ENCODE measurements at places on chromosomes 1 and 21.
A peak's percentile ranks its signal among the peaks of the same experiment; 100 is the strongest.

GRCh38 chr1:160953030-160953429 is 1.6 kb downstream of the ITLN2 start:
- DNase-seq = no peak

DNA sequence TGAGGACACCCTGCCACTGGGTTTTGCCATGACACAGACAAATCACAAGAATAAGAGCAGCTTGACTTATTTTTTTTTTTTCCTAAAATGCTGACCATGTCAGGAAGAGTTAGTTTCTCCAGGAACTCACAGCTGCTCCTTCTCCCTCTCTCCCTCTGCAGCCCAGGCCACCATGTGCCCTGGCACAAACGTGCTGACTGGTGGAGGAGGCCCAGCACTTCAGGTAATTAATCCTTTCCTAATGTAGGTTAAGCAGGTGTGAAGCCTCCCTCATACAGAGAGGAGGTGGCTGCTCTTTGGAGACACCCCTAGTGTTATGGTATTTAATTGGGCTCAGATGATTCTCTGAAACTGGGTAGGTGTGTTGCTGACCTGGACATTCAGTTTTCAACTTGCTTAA is 129.8 kb upstream of the USH2A start:
- DNase-seq = no peak

DNA sequence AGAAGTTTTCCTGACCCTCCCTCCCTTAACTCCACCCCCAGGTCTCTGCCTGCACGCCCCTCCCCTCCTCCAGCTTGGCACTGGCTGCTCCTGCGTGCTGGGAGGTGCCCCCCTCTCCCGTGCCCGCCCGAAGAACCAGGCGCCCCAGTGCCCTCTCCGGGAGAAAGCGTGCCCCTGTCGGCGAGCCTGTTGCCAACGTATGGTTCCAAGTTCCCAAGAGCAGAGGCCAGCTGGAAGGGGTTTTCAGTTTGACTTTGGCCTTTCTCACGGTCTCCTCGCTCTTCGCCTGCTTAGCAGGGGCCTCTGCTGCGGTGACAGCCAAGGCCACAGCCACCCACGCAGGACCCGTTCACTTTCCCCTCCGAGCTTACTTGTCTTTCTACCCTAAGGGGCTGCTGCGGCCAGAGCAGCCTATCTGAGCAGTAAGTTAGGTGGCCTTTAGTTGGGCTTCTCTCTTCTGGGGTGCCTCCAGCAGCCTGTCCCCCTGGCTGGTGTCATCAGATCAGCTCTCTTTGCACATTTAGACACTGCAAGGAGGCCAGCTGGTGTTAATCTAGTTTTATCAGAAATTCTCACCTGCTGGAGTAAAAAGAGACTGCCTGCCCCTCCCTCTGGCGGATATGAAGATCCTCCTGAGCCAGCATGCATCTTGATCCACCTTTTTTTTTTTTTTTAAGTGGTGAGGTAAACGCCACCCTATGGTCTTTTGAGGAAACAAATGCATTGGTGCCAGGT is 1.5 kb downstream of the STUM start:
- DNase-seq = no peak

DNA sequence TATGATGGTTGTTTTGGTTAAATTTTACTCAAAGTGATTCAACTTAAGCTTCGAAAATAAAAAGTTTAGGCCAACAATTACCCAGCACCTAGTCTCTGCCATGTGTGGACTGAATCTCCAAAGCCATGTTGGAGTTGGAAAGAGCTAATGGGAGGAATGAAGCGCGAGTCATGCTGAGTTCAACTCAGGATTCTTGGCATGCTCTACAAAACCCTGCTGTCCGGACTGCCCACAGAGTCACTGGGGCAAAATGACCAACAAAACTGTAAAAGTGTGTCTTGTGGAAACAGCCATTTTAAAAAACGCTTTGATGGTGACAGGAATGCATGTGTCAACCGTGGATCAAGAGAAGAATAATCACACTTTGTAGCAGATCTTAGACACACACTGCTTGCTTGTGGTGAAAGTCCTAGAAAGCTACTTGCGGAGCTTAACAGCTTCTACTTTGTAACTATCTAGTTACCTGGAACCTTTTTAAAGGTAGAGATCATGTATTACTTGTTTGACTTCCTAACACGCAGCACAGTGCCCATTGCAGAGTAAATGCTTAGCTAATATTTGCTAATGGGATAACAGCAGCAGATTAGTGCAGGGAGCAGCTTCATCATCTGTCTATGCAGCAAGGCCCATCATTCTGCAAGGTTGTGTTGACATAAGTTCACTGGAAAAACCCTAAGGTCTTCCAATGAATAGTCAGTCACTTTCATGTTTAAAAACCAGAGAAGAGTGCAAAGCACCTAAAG is 7.0 kb upstream of the GBP6 start:
- DNase-seq = no peak

- no peak for DNase-seq
Measured at GRCh38 chr1:61980561-61980960, 214.1 kb upstream of the L1TD1 start.

DNA sequence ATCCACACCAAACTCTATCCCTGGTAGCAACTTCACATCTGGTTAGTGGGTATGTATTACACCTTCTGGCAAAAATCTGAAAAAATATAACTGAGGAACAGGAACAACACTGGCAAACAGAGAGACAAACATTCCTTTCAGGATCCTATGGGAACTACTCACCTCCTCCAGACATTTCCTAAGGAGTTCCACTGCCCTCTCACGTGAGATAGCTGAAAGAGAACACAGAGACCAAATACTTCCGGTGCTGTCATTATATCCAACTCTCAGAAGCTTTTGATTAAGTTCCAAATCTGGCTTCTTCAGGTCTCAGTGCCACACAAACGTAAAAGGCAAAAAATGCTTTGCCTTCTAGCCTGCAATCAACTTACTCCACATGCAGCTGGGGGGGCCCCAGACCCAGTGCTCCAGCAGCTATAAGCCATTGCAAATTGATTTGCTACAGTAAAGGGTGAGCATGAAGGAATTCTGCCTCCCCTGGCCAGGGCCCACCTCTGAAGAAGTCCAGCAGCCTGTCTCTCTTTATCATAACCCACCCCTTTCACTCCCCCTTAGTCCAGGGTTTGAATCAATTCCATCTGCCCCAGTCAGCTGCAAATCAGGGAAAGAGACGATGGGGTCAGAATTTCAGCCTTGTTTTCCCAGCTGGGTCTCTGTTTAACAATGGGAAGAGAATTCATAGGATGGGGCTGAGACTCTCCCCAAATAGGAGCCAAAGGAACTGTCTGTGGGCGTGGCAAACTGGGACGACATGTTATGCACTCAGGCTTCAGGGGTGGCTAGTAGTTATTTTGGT is 32.2 kb downstream of the TFAP2E start:
- DNase-seq = no peak

- no peak for DNase-seq
Measured at GRCh38 chr1:166159656-166160055, 7.1 kb downstream of the FAM78B start.

GRCh38 chr1:220552672-220553260 is 24.8 kb downstream of the MARK1 start:
- DNase-seq = no peak

DNA sequence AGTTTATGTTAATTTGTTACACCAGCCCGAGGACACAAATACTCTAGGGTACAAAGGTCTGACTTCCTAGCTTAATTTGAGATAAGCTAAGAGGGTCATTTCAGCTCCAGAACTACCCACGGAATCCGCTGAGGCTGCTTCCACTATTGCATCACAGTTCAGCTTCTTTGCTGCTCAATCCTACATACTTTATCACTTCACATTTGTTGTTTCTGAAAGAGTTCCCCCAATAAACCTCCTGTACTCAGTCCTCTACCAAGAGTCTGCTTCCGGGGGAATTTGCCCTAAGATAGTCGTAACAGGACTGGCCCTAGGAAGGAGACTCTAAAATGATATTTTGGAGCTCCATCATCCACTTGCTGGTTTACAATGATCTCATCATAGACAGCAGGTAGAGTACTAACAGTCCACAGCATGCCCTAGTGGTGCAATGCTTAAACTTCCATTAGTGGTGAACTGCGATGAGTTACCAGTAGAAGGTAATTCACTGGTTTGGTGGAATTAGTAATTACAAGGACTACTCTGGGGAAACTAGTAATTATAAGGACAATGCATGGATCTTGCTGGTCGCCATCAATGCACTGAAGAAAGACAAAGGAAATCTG is 229.3 kb downstream of the USH2A start:
- no peak for DNase-seq

GRCh38 chr1:43619996-43620920 is 29.7 kb upstream of the KDM4A start:
- DNase-seq = no peak

- no peak for DNase-seq
Measured at GRCh38 chr21:15281714-15282113, 216.9 kb upstream of the NRIP1 start.

GRCh38 chr1:179079113-179079761 is 2.6 kb upstream of the TOR3A start:
- peak; percentile 13 for DNase-seq

DNA sequence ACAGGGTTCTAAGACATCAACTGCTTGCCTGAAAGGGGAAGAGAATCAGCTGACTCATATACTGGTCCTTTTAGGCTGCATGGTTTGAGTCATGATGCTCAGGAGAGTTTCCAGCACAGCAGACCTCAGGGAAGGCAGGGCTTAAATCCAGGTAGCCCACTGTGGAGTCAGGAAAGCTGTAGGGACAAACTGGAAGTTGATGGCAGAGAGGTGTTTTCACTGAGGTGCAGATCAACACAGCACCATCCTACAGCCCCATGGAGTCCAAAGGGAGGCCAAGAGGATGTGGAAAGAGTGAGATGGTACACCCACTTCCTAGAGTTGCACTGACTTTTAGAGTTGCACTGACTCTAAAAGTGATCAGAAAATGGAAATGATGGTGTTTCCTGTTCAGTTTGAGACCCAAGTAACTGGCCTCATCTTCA is 252.4 kb upstream of the DUSP10 start:
- DNase-seq = peak; percentile 5

- DNase-seq = no peak
Measured at GRCh38 chr1:973459-974292, 7.4 kb downstream of the PLEKHN1 start.

- DNase-seq = no peak
Measured at GRCh38 chr1:246580497-246581370, 14.5 kb downstream of the CNST start.

GRCh38 chr1:184610876-184611595 is 143.6 kb downstream of the EDEM3 start:
- DNase-seq = no peak

GRCh38 chr1:205568469-205569361 is 63.1 kb downstream of the ELK4 start:
- DNase-seq = no peak

DNA sequence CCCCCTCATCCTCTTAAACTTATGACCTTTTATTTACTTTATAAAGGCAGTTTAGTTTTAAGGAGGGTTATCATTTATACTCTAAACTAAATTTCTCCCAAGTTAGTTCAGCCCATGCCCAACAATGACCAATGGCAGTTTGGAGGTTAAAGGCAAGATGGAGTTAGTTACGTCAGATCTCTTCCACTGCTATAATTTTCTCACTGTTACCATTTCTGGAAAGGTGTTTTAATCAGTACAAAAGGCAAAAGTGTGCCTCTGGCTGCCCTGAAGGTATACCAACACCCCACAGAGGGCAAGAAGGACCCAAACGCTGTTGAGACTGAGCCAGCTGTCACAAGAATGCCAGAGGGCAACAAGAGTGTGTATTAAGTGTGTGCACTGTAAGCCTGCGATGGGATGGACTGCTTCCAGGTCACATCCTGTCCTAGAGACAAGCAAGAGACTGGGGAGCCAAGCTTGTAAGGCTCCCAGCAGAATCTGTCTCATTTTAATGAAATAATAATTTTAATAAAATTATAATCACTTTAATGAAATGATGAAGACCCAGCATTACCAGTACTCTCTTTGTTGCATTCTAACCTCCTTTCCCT is 32.5 kb upstream of the FAM89A start:
- no peak for DNase-seq

DNA sequence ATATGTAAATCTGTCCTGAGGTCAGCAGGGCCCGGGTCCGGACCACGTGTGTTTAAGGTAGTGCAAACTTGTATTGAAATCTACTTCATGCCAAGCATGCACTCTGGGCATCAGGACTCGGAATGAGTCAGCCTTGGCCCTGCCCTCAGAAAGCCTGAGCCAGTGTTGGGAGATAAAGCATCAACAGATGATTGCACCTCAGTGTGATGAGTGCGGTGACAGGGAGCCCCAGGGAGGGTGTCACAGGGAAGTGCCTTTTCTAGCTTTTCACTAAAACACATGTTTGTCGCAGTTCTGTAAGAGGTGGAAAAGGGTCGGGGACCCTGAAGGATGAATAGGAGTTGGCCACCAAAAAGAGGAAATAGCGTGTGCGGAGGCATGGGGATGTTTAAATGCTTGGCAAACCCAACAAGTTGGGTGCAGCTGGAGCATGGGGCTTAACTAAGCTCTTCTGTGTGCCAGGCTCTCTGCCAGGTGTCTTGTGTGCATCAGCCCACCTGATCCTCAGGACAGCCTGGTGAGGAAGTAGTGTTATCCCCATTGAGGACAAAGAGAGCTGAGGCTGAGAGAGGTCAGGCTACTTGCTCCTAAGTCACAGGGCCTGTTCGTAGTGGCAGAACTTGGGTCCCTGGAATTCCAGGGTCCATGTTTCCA is 48.2 kb upstream of the EPB41 start:
- DNase-seq = no peak

DNA sequence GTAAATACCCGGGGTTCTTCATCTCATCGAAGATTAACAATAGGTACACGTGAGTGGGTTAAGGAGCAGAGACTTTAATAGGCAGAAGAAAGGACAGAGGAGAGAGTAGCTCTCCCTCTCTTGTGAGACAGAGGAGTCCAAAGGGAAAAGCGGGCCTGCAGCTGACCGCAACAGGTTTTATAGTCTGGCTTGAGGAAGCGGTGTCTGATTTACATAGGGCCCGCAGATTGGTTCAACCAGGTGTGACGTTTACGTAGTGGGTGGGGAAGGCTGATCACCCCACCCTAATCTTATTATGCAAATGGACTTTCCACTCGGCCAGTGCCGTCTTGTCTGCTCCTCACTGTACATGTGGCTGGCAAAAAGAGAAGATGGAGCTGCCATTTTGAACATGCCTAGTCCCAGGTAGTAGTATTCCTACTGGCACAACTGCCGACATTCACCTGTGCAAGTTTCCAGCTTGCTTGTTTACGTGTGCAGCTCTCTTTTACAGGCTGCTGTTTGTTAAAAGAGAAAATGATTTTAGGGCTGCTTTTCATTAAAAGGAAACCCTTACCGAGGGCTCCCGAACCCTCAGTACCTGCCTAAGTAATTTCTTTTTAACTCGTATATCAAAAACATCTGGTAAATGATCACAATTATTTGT is 10.6 kb downstream of the CDC14A start:
- no peak for DNase-seq

DNA sequence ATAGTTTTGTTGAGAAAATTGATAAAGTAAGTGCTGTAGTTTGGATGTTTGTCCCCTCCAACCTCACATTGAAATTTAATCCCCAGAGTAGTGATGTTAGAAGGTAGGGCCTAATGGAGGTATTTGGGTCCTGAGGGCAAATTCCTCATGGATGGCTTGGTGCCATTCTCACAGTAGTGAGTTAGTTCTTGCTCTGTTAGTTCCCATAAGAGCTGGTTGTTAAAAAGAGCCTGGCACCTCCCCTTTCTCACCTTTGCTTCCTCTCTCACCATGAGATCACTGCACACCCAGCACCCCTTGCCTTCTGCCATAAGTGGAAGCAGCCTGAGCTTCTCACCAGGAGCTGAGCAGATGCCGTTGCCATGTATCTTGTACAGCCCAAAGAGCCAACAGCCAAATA is 354.8 kb upstream of the NFIA start:
- no peak for DNase-seq
